ENCODE measurements at places on chromosomes 12 and 14. TPM values are rescaled to one million over a fixed set of nuclear protein-coding genes. Genes with fewer than 3 reads are reported as not detected.

DNA sequence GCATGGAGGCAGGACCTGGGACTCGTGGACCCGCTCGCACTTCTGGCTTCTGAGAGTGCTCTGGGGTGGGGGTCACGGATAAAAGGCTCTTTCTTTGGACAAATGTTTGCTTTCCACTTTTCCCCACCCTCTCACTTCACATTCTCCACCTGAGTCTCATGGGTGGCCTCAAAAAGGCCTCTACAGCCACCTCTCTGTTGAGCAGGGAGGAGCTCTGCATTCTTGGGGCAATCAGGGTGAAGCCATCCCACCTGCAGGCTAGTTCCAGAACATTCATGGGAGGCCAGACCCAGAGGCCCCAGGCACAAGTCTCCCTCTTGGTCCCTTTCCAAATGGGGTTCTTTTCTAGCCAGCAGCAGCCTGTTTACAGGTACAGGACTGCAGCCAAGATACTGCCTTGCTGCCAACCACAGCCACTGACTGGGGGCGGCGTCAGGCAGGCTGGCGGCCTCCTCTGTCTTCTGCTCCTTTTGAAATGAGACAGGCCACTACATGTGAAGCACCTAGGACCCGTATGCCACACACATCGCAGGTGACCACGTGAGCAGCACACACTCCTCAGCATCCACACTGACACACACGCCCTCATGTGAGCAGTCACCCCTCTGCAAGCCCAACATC, 18.2 kb upstream of the CEBPE start:
- no peak for DNase-seq

ACSM4 gene
- not detected for total RNA-seq

- no peak for DNase-seq
Observed at GRCh38 chr12:26461776-26462175, 266.4 kb downstream of the SSPN start.

CAPZA3 gene
- total RNA-seq = not detected

KCNA5 gene
- total RNA-seq = not detected

DNA sequence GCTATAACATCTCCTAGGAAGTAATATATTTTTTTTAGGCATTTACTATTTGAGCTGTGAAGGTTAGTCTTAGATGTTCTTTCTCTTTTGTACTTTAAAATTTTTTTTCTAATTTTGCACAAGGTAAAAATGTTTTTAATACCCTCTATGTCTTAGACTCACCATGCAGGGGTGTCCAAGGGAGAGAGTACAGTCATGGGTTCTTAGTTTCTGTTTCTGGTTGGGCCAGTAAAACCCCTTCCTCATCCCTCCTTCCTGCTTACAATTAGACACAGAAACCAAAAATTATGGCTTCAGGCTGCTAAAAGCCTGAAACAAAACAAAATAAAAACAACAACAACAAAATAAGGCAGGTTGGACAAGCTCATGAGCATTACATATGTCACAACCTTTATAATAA, 193.0 kb downstream of the SYT1 start:
- no peak for DNase-seq

- no peak for DNase-seq
Observed at GRCh38 chr12:59827767-59828166, 231.9 kb downstream of the SLC16A7 start.

GRCh38 chr12:30823156-30823699, 68.5 kb upstream of the CAPRIN2 start:
- peak; percentile 21 for DNase-seq

RFLNA gene
- not detected for total RNA-seq

DNA sequence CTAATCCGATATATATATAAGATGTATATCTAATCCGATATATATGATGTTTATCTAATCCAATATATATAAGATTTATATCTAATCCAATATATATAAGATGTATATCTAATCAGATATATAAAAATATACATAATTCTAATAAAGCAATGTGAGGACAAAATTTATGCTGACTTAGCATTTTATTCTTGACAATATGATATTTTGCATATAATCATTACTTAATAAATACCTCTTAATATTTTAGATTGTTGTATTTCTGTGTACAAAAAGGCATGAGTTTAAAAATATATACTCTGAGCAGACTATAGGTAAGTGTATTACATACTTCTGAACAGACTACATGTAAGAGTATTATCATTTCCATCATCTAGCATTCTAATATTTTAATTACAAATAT, 18.9 kb downstream of the GLIPR1L2 start:
- no peak for DNase-seq

CFAP54 gene
- 0.47 TPM for total RNA-seq

- DNase-seq = no peak
Observed at GRCh38 chr12:65546528-65546927, 268.0 kb downstream of the MSRB3 start.

GRCh38 chr14:88695870-88696269, 96.9 kb downstream of the EML5 start:
- no peak for DNase-seq

RD3L gene
- not detected for total RNA-seq

POTEM gene
- total RNA-seq = not detected

DNA sequence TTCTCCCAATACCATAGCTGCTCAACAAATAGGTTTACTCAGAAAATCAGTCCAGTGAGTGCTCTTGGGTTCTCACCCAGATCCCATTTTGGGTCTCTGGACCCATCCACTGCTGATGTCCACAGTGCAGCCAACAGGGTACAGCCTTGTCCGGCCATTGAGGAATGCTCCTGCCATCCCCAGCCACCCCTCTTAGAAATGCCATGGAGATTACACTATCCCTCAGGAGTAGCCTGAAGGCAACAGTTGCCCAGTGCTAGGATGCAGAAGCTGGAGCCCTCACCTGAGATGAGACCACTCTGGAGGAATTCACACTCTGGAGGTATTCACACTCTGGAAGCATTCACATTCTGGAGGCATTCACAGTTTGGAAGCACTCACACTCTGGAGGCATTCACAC, 958.8 kb upstream of the TMEM132C start:
- DNase-seq = no peak

DNA sequence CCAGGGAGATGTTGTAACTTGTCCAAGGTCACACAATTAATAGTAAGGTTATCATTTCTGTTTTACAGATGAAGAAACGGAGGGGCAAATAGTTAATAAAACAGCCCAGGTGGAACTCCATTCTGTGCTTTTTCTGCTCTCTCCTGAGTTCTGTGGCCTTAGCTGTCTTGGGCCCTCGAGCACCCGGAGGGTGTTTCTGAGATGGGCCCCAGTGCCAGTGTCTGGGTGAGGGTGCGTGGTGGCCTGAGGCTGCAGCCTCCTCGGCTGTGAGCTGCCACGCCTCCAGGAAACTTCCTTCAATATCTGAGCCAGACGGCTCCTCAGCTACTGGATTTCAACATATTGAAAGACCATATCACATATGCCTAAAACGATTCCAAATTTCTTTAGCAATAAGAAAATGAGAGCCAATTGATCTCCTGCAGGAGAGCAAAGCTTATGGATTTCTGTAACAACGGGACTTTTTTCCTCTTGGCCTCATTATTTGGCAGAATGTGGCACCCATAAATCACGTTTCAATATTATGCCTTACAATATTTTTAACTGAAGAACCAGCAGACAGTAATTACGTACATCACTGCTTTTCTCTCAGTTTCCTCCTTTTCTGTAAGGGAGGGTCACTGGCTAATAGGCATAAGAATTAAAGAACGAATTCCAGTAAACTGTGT, 74.8 kb upstream of the DICER1 start:
- no peak for DNase-seq

- DNase-seq = no peak
Observed at GRCh38 chr12:45219621-45220020, 3.7 kb downstream of the ANO6 start.

- DNase-seq = no peak
Observed at GRCh38 chr12:28866715-28867503, 282.2 kb upstream of the FAR2 start.

Measured in T-cell (primary cell).